Germinal center (tissue), 1 donor: ENCODE measurements at places on chromosomes 3 and 15.
A peak's percentile ranks its signal among the peaks of the same experiment; 100 is the strongest.

- no peak for DNase-seq
These were observed 1081.7 kb downstream of the NAALADL2 start for GRCh38 chr3:175940881-175941280.

DNA sequence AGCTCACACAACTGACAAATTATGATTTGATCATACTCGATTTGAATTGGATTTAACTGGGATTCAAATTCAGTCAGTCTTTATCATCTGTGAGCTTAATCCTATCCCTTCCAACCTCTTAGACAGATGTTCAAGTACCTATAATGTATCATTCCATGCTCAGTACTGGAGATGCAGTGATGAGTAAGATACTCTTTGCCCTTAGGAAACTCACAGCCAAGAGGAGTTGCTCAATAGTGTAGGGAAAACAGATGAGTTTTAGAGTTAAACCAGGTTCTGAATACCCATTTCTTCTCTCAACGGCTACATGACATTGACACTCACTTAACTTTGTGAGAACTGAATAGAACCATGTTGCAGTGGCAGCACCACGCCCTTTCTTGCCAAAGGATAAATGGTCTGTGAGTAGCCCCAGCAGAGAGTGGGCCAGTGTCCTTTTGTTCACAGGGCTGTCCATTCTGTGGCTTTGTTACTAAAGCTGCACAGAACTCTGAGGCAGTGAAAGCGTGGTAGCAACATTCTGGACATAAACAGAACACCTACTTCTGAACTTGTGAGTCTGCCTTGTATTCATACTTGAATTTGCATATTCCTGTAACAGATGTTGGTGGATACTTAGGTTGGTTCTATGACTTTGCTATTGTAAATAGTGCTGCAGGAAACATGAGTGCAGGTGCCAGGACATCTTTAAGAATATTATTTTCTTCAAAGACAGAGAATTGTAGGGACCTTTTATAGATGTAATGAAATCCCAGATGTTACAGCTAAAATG is 91.6 kb downstream of the RASA2 start:
- DNase-seq, result no peak

DNA sequence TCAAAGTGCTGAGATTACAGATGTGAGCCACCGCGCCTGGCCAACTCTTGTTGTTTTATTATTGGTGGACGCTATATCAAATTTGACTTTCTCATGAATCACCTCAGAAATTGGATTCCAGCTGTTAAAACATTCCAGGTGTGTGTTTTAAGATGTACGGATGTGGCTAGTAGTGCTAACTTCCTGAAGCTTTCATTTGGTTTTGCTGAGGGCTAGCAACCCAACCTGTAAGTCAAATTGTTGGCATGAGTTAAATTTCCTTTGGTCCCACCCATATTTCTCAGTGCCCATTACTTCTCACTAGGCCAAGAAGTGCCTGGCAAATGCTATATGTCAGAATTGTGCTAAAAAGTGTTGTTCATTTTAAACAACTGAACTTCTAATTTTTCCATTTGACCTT is 13.1 kb upstream of the KAT2B start:
- no peak for DNase-seq

- no peak for DNase-seq
These were observed 82.1 kb downstream of the SEC22A start for GRCh38 chr3:123283657-123284398.

GRCh38 chr3:161863775-161864174 is 367.2 kb downstream of the OTOL1 start:
- DNase-seq, result no peak

- DNase-seq, result no peak
These were observed 53.3 kb upstream of the CHMP2B start for GRCh38 chr3:87173776-87174175.

- no peak for DNase-seq
These were observed 231.0 kb downstream of the ITPR1 start for GRCh38 chr3:4724051-4724629.

DNA sequence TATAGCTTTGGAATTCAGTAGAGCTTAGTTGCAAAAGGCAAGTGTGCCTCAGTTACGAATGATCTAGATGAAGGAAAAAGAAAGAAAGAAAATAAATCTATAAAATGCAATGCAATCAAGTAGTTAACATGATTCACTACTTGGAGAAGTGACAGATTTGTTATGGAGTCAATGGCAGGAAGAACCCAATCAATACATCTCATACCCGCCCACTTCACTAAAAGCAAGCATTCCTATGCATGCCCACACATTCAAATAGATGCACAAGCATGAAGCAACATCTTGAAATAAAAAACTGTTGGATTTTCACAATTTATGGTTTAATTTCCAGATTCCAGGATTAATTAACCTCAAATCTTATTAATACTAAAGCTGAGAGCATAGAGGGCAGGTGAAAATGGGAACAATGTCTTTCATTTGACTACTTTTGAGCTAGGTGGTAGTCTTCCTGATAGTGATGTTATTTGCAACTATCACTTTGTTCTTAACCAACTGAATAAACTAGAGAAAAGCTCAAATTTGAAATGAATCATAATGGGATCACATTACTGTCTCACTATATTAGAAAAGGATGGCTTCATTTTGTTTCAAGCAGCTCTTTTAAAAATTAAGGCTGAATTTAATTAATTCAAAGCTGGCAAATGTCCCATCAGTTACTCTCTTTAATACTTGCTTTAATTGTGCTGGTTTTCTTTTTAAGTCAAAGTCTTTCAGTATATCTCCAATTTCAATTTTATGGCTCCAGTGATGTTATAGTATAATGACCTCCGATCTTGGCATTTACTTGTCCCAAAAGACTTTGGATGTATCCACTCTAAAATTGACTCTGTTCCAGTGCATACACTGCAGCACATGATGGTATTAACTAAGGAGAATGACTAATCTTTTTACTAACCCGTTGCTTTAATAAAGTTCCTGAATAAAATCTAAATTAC is 46.7 kb upstream of the CCDC50 start:
- DNase-seq, result no peak

DNA sequence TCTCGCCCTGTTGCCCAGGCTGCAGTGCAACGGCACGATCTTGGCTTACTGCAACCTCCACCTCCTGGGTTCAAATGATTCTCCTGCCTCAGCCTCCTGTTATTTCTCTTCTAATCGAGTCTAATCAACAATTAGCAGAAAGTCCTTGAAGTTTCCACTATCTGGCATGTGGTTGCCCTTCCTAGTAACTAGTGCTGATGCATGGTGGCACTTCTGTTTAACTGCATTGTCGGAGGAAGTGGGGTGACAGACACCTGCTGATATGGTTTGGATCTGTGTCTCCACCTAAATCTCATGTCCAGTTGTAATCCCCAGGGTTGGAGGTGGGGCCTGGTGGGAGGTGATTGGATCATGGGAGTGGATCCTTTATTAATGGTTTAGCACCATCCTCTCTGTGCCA is 9.2 kb downstream of the CRTAP start:
- DNase-seq, result no peak

DNA sequence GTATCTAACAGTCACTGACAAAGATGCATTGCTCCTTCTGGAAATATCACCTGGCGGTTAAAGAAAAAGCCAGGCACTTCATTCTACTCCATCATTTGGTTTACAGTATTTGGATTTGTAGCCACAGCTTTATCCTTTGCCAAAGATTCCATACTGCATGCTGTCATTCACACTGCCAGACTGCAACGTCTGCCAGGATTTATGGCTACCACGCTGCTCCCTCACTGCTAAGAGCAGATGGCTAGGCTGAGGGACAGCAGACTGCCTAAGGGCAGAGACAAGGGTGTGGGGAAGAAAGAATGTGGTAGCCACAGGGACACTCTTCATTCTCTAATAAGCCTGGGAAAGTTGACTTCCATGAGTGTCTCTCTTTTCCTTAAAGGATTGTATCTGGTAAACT is 1047.0 kb downstream of the TUSC7 start:
- no peak for DNase-seq

GRCh38 chr3:136473716-136474326 is 223.7 kb downstream of the PCCB start:
- DNase-seq, result no peak

GRCh38 chr3:47010910-47011309 is 31.4 kb downstream of the NBEAL2 start:
- DNase-seq, result no peak

- peak; percentile 33 for DNase-seq
These were observed 65.9 kb downstream of the CACNA2D3 start for GRCh38 chr3:54188176-54188791.

DNA sequence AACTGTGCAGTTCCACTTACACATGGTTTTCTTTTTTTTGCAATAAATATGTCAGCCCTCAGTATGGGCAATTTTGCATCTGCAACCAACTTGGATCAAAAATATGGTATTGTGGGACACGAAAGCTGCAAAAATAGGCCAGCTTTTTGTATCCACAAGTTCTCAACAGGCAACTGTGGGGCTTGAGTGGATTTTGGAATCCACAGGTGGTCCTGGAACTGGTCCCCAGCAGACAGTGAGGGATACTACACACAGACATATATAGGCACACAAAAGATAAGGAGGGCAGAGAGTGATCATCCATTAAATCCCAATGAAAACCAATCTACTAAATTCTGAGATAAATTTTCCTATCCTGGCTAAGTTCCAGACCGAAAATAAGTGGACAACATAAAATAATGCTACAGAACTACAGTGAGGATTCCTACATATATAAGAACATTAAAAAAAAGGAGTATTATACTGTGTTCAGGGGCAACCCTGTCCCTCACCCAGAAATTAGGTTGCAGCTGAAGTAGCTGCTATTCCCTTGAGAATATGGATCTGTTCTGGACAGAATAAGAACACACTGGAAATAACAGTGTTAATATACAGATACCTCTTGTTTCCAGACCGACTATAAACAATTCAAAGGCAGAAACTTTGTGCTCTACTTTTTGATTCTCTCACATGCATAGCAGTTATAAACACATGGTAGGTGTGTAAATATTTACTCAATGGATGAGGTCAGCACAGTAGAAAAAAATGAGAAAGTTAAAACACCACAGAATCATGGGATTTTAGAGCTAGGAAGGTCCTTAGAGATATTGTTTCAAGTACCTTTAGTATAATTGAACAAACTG is 25.4 kb downstream of the DENND4A start:
- DNase-seq, result no peak

GRCh38 chr15:75107908-75108838 is 84.8 kb downstream of the PPCDC start:
- no peak for DNase-seq

- DNase-seq, result no peak
These were observed 69.9 kb downstream of the LDHAL6B start for GRCh38 chr15:59276225-59277178.

- DNase-seq, result no peak
These were observed 18.0 kb downstream of the SLC6A1 start for GRCh38 chr3:11010426-11011165.

DNA sequence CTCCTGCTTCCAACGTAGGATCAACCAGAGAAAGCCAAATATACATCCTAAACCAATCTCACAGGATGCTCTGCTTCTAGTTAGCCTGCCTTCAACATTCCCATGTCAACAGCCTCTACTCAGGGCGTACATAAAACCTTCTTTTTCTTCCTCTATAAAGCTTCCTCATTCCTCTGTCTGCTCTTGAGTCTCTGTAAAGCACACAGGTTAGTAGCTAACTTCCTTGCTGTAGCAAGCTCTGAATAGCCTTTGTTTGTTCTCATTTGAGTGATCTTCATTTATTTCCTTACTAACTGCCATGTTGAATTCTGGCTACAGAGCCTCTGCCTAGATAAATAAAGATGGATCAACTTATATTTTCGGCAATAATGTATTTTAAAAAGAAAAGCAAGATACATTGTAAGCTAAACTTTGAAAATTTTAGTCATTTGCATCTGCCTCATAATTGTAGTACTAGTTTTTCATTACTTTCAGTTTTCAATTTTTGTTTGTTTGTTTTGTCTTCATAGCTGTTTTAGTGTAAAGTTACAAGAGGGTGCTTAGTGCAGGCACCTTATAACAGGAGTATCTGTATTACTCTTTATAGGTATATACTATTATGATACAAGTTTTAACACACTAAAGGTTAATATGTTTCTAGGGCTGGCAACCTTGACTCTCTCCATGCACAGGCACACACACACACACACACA is 498.2 kb downstream of the PYDC2 start:
- DNase-seq, result no peak

GRCh38 chr3:66297260-66297873 is 76.6 kb downstream of the SLC25A26 start:
- DNase-seq, result no peak

- no peak for DNase-seq
These were observed 148.2 kb downstream of the ADAMTS9 start for GRCh38 chr3:64539451-64540196.

- no peak for DNase-seq
These were observed 15.7 kb upstream of the RBP1 start for GRCh38 chr3:139555249-139555648.

GRCh38 chr15:60374628-60375081 is 23.1 kb downstream of the ANXA2 start:
- DNase-seq, result no peak

- DNase-seq, result no peak
These were observed 223.7 kb downstream of the PDZRN3 start for GRCh38 chr3:73401059-73401458.
